Fibroblast of villous mesenchyme (primary cell): ENCODE measurements at places on chromosomes 1 and 21. TPM values are rescaled to one million over a fixed set of nuclear protein-coding genes. Genes with fewer than 3 reads are reported as not detected.

DNA sequence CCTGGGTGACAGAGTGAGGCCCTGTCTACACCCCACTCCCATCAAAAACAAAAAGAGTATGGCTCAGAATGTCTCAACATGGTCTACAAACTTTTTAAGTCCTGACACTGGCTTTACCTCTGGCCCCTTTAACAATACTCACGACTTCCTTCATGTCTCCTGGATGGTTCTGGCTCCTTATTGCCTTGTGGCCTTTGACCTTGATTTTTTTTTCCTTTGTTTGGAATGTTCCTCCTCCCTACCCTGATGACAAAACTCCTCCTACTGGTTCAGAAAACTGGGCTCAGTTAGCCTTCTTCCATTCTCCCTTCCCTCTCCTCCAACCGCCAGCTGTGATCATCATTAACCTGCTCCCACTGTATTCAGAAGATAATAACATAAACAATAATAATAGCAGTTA, 4.6 kb upstream of the SOAT1 start:
- no peak for DNase-seq

GRCh38 chr1:168842916-168843315, 113.9 kb upstream of the DPT start:
- DNase-seq, result no peak

Gene KDM1A
- 108 and 123 TPM in 2 replicates for total RNA-seq

Gene SPEN
- total RNA-seq, result 25.4 and 30.2 TPM in 2 replicates

GRCh38 chr21:43842742-43843141, 22.3 kb upstream of the AGPAT3 start:
- peak; percentile 32 for DNase-seq
